Fibroblast of pulmonary artery (primary cell): ENCODE measurements at places on chromosomes 6 and 20.
A peak's percentile ranks its signal among the peaks of the same experiment; 100 is the strongest.

DNA sequence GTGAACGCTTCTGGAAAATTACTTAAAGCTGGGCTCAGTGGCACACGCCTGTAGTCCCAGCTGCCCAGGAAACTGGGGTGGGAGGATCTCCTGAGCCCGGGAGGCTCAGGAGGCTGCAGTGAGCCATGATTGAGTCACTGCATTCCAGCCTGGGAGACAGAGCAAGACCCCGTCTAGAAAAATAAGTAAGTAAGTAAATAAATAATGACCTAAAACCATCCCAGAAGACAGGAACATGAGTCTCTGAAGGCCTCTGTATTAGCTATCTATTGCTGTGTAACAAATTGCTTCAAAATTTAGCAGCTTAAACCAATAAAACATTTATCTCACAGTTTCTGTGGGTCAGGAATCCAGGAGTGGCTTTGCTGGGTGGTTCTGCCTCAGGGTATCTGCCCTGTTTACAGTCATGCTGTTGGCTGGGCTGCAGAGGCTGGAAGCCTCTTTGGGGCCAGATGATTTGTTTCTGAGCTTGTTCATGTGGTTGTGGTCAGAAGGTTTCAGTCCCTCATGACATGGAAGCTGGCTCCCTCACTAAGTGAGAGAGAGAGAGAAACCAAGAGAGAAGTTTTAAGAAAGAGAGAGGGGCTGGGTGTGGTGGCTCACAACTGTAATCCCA, 48.4 kb upstream of the NCOA3 start:
- DNase-seq: peak; percentile 84

GRCh38 chr20:37852666-37853065, 50.3 kb upstream of the VSTM2L start:
- no peak for DNase-seq

- peak; percentile 20 for DNase-seq
Observed at GRCh38 chr6:3584606-3585005, 127.8 kb upstream of the SLC22A23 start.

- DNase-seq: no peak
Observed at GRCh38 chr20:34582911-34583310, 24.4 kb downstream of the MAP1LC3A start.

- DNase-seq: no peak
Observed at GRCh38 chr6:167674486-167674885, 152.2 kb upstream of the AFDN start.

GRCh38 chr20:7702141-7702540, 238.1 kb downstream of the HAO1 start:
- DNase-seq: peak; percentile 28

- DNase-seq: peak; percentile 25
Observed at GRCh38 chr6:109767961-109768360, 76.9 kb downstream of the FIG4 start.

DNA sequence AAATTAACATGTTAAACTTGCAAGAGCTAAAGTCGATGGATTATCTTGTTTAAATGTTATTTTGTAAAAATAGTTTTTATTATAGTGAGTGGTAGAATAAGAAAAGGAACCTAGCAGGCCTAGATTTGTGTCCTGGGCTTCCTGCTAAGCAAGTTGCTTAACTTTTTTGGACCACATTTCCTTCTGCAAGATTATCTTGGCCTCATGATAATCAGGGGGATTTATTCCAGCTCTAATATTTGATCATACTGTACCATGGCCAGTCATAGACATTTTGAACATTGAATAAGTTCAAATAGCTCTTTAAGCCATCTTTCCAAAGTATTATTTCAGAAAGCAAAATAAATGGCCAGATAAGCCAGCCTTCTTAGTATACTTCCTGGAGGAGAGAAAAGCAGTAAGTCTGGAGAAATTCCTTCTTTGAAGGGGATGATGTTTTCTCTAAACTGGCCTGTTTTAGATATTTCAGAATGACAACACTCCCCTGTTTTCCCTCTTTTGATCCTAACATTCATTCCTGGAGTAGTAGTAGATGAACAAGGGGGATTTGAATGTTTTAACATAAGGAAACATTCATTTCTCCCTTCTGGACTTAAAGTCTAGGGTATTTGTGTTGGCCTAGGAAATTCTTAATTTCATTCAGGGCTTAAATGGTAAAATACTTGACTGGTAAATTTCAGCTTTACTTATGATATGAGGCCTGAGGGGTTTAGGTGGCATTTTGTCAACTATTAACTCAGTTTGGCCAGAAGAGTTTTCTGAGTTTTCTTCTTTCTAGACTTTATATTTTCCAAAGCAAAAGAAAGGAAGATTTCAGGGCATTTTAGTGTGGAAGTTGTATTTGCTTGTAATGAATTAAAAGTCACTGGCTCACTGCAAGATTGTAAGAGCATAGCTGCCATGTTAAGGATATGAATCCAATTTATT, 108.8 kb upstream of the SCGN start:
- DNase-seq: no peak

DNA sequence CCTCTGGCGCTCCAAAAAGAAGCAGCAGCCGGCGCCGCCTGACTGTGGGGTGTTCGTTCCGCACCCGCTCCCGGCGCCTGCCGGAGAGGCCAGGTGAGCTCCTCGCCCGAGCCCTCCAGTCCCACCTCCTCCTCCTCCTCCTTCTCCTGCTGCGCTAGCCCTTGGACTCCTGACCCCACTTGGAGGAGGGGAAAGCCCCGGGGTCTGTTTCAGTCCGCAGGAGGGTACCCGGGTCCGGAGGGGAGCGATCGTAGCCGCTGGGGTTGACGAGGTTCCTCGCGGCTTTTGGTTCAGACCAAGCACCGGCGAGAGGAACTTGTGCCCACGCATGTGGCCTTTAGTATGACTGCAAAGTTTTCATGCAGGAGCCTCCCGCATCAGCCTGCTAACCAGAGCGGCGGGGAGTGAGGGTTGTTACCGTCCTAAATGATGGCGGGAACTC, 493 bp downstream of the CRYBG1 start:
- no peak for DNase-seq

DNA sequence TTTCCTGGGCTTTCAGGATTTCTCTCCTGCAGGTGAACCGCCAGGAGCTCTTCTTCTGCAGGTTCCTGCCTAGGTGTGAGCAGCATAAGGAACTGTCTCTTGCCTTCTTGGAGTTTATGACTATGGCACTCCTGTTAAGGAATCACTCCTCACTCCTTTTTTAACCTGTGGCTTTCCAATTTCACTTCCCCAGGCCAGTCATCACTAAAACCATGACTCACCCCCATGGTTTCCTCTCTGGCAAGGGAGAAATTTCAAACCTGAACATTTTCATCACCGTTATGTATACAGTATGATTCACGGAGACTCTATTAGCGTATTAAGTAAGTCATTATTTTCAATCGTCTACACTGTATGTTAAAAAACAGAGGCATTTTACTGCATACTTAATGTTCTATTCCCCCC, 78.2 kb upstream of the ARID1B start:
- peak; percentile 76 for DNase-seq

GRCh38 chr6:17662585-17662984, 44.1 kb downstream of the NUP153 start:
- no peak for DNase-seq

- DNase-seq: peak; percentile 83
Observed at GRCh38 chr20:40565001-40565681, 123.9 kb downstream of the MAFB start.

DNA sequence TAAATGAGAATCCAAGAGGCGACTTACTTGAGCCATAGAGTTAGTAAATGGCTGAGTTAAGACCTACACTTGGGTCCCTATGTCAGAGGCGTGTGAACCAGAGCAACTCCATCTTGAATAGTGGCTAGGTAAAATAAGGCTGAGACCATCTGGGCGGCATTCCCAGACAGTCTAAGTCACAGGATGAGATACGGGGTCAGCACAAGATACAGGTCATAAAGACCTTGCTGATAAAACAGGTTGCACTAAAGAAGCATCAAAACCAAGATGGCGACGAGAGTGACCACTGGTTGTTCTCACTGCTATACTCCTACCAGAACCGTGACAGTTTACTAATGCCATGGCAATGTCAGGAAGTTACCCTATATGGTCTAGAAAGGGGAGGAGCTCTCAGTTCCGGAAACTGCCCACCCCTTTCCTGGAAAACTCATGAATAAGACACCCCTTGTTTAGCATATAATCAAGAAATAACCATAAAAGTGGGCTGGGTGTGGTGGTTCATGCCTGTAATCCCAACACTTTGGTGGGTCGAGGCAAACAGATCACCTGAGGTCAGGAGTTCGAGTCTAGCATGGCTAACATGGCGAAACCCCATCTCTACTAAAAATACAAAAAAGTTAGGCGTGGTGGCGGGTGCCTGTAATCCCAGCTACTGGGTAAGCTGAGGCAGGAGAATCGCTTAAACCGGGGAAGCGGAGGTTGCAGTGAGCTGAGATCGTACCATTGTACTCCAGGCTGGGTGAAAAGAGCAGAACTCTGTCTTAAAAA, 43.9 kb upstream of the EEF1A1 start:
- no peak for DNase-seq

DNA sequence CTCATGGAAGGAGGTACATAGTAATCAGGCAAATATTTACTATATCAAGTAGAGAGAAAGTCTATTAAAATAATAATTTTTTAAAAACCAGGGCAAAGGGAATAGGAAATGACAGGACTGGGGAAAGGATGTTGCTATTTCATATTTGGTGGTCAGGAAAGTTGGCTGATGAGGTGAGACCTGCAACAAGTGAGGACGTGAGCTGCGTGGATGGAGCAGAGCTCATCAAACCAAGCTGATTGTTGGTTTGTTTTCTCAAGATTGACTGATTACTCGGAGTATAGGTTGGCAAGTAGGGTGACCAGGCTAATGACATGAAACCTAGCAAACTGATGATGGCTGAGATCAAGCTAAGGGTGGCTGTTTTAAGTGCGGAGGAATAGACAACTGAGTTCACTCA, 6.0 kb downstream of the GJA1 start:
- no peak for DNase-seq

DNA sequence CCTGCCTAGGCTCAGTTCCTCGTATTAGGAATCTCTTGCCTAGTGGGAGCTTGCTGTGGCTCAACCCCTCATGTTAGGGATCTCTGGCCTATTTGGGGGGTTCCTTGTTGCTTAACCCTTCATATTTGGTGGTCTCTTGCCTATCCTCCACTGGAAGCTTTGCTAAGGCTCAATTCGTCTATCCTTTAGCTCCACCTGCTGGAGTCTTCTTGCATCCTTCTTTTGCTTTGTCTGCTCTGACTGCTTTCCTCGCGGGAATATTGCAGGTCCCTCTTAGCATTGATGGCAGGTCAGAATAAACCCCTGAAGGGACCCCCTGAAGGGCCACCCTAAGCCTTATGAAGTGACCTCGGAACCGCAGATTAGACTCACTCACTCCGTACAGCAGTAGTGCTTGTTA, 203.0 kb upstream of the TBX18 start:
- DNase-seq: peak; percentile 81

- DNase-seq: no peak
Observed at GRCh38 chr20:15653396-15654207, 919.6 kb downstream of the KIF16B start.

DNA sequence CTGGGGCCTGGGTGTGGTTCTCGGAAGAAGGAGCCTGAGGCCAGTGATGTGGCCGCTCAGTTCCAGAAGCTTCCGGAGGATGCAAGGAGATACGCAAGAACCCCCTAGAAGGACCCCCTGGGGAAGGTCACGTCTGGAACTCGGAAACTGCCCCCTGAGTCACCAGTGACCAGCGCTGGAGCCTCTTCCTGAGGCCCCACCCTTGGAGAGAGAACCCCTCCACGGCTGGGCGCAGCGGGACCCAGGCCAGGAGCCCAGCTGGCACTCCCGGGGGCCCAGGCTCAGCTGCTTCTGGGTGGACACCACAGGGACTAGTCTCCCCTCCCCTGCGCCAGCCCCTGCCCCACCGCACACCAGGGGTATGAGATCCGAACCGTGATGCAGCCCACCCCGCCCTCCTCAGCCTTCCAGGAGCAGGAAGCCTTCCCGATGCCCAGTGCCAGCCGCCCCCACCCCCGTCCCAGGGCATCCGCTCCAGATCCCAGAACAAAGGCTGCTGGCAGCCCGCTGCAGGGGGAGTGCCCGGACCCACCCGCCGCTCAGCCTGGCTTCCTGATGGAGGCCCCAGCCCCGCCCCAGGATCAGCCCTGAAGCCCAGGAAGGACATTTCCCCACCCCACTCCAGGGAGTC, 7.5 kb downstream of the LAMA5 start:
- peak; percentile 86 for DNase-seq

- DNase-seq: no peak
Observed at GRCh38 chr6:88246654-88247053, 80.5 kb upstream of the CNR1 start.

GRCh38 chr20:13029687-13030375, 21.1 kb downstream of the SPTLC3 start:
- peak; percentile 91 for DNase-seq

DNA sequence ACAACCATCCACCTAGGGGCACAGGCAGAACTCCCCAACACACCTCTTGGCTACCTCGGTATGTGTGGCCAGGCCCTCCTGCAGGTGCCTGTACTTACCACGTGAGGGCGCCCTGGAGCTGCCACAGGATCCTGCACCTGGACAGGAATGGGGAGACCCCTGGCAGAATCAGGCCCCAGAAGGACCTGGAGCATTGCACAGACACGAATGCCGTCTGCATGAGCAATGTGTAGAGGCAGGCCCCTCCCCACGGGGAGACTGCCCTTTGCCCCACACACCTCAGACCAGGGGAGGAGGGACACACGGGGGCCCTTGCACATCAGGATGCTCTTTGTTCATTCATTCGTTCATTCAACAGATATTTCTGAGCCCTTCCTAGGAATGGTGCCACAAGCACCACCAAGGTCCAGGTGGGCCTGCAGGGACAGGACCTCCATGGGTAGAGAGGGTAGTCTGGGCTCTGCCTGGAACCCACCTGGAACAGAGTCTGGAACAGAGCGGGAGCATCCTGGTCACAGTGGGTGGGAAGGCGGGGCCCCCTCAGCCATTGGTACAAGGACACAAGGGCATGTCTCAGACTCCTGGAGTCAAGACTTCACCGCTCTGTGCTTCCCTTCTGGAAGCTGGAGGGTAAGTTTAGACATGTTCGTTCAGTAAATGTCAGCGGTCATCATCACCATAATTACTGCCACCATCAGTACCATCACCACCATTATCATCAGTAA, 32.3 kb downstream of the YTHDF1 start:
- peak; percentile 24 for DNase-seq

DNA sequence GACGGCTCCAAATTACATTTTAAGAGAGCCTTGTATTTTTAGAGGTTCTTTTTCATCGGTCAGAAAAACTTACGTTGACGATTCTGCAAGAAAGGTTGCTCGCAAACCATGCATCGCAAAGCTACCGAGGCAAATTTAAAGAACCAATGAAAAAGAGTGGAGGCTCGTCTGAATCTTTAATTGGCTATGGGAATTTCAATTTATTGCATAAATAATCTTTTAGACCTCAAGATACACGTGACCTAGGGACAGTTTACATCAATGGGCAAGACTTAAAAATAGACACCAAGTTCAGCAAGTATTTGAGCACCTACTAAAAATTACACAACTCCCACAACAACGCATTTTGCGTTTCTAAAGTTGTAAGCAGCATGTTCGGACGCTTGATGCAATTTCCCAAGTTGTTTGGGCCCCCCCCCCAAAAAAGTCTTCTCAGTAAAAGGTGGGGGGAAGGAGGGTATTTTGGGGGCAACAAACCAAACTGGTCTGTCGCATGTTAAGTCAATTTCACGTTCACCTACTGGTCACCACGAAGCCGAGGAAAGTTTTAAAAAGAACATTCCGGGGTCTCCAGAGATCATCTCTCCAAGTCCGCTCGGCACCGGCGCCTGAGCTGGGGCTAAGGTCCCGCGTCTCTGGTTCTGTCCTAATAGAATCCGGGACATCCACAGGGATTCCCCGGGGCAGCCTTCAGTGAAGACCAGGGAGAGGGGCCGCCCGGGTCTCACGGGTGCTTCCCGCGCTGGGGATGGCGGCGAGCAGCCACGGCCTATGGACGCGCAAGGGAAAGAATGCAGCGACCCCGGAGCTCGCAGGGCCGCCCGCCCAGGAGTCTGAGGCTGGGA, 851 bp downstream of the SNX5 start:
- DNase-seq: peak; percentile 62

- DNase-seq: no peak
Observed at GRCh38 chr20:3311623-3312022, 72.6 kb upstream of the SLC4A11 start.
